Stimulated activated CD8-positive, alpha-beta memory T cell treated with anti-CD3 and anti-CD28 coated beads, Interleukin-15, amount 100 ng/mL, for 24 hours (primary cell): ENCODE measurements at places on chromosomes 2 and 18.

GRCh38 chr2:143933946-143934569 is 585.9 kb downstream of the ZEB2 start:
- no peak for DNase-seq

- DNase-seq = no peak
Observed at GRCh38 chr18:41410006-41410405, 545.0 kb upstream of the PIK3C3 start.

DNA sequence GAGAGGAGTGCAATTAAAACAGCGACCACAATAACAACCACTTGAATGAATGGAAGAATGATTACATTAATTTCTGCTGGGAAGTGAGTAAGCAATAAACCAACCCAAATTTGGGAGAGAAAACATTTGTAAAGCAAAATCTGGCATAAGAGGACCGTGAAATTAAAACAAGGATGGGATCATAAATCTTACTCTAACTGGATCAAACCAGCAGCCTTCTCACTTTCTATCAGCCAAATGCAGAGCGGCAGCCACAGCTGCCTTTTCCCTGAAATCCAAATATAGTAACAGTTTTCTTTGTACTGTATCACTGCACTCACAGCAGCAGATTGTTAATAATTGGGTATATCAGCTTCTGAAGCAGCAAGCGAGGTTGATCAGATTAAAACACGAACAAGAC is 245.2 kb upstream of the REG3G start:
- DNase-seq = no peak

GRCh38 chr2:241966647-241967466 is 97.3 kb downstream of the RTP5 start:
- DNase-seq = no peak

DNA sequence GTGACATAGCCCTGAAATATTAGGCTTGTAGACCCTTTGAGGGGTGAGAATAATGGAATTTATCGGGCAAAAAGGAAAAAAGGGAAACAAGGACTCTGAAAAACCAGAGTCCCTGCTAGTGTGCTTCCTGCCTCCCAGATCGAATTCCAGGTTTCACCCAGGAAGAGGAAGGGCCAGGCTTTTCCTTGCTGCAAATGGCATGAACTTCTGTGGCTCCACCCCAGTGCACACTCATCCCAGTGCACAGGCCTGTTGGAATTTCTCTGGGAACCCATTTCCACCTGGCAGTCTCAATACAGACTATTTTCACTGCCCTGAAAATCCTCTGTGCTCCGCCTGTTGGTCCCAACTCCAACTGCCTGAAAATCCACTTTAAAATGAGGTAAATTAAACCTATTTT is 29.9 kb downstream of the C18orf54 start:
- DNase-seq = no peak

- DNase-seq = no peak
Observed at GRCh38 chr2:143514413-143514812, 385.2 kb downstream of the ARHGAP15 start.

GRCh38 chr18:45782662-45783061 is 42.8 kb upstream of the SIGLEC15 start:
- no peak for DNase-seq

DNA sequence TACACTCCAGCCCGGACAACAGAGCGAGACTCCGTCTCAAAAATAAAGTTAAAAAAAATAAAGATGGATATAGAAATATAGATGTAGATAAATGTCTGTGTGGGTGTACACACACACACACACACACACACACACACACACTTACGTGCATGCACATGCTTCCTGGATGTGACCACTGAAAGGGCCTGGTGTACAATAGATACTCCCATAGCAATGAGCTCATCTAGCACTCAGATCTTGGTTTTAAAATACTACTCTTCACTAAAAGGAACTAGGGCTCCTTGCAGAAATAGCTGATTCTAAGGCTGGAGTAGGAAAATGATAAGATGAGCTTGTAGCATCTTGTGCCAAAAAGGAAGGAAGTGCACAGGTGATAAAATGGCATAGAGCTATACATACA is 39.1 kb downstream of the ROCK2 start:
- DNase-seq = no peak

GRCh38 chr2:69134306-69134945 is 121.4 kb downstream of the ANTXR1 start:
- no peak for DNase-seq

DNA sequence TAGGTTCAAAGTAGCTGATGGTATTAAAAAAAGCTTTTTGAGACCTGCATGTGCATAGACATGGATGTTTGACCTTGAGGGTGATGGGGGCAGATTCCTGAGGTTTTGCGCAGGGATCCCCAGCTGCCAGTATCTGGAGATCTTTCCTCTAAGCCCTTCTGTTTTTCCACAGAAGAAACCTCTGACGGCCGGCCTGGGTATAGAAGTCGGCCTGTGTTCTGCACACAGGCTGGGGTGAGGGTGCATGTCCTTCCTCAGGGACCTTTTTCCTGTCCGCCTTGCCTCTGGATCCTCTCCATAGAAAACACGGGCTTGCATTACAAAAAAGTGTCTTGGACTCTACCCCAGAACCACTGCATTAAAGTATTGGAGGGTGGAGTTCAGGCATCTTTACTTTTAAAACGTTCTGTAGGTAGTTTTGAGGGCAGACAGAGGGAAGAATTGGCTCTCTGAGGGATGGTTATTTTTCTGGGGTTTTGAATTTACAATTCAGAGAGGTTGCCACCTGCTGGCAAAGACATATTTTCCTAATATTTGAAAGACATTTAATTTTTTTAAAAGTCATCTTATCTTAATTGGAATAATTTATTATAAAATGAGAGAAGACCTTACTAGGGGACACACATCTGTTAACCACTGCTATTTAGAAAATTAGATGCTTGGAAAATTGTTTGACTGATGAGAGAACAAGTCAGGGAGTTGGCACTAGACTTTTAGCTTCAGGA is 350.6 kb downstream of the DCDC2C start:
- no peak for DNase-seq

- no peak for DNase-seq
Observed at GRCh38 chr2:205845446-205845845, 163.1 kb downstream of the NRP2 start.

GRCh38 chr18:42289526-42289925 is 334.5 kb downstream of the PIK3C3 start:
- no peak for DNase-seq

DNA sequence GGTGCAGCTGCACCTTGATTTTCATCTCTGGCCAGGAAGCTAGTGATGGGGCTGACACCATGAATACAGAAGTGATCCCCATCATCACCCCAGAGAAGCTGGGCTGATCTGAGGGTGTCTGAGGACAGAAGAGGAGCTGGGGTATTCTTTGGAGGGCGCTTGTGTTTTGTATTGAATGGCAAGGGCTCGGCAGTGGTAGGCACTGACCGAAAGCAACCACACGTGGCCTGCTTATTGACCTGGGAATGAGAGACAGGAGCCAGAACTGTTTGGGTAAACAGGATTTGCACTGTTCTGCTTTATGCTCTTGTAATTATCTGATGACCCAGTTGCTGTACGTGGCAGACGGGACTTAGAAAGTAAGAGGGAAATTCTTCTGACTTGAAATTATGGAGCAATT is 62.6 kb upstream of the RPL31 start:
- DNase-seq = no peak

- no peak for DNase-seq
Observed at GRCh38 chr18:35164133-35164532, 76.7 kb upstream of the ZNF397 start.

DNA sequence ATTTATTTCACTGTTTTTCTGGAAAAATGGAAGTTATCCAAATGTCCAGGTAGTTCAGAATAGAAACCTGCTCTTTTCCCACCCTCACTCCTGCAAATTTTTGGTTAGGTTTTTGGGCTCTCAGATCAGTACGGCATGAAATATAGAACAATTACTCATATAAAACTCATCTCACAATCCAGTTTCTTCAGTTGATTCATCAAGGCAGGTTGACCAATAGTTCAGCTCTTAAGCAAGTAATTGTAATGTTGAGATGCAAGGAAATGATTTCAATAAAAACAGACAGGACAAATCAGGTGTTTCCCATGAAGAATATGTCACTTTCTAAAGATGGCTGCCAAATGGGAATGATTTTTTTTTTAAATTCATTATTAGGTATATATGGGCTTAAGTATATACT is 2.0 kb downstream of the RAB27B start:
- DNase-seq = no peak

DNA sequence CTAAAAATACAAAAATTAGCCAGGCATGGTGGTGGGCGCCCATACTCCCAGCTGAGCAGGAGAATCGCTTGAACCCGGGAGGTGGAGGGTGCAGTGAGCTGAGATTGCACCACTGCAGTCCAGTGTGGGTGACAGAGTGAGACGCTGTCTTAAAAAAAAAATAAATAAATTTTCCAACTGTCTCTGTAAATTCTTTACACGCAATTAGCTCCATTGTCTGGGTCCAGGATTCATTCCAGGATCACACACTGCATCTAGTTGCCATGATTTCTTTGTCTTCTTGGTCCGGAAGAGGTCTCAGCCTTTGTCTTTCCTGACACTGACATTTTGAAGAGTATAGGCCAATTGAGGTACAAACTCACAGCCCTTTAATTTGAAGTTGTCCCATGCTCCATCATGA is 167.6 kb upstream of the NYAP2 start:
- DNase-seq = no peak

- no peak for DNase-seq
Observed at GRCh38 chr18:79374408-79375171, 21.1 kb upstream of the NFATC1 start.

DNA sequence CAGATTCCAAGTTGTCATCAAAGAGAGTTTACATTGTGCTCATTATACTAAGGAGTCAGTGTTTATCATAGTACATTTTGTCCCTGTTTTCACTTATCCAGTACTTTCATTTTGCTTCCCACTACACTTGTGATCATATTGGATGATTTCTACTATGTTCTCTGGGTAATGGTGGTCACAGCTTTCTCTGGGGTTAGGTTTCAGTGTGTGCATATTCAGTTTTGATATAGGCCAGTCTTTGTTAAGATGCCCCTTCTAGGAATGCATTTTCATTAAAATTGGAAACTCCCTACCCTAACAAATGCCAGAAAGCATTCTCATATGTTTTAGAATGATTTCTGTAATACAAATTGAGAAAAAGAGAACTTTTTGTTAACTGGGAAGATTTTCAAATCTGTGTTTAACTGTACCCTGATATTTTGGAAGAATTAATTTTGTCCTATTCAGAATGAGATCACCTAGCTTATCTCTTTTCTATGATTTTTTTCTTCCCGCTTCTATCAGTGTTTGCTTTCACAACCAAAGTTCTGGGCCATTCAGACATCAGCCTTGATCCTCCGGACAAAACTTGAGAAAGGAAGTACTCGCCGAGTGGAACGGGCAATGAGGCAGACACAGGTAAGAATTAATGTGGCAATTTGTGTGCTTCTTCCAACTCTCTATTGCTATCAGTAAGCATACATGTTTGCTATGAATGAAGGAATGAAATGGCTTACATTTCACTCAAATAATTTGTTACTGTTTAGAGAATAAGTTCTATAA is 74.6 kb downstream of the TTC27 start:
- no peak for DNase-seq

DNA sequence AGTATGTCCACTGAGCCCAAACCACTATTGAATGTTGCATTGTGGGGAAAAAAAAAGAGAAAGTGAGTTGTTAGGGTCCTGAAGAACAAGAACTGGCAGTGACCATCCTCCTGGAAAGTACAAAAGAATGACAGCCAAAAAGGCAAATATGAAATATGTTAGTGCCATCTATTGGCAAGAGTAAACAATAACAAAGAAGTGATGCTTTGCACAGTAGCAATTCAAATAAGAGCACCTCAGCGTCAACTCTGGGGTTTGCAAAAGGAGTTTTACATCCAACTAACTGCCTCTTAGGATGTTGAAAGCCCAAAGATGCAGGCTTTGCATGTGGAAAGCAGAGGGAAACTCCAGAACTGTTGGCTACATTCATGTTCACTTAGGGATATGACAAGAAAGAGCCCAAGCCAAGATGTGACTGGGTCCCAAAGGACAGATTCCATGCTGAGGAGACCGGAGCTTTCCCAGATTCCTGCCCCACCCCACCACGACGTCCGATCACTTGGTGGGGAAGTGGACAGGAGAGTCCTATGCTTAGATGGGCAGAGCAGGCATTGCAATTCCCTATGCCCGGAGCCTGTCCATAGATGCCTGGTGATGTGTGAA is 15.6 kb downstream of the TRABD2A start:
- DNase-seq = no peak

DNA sequence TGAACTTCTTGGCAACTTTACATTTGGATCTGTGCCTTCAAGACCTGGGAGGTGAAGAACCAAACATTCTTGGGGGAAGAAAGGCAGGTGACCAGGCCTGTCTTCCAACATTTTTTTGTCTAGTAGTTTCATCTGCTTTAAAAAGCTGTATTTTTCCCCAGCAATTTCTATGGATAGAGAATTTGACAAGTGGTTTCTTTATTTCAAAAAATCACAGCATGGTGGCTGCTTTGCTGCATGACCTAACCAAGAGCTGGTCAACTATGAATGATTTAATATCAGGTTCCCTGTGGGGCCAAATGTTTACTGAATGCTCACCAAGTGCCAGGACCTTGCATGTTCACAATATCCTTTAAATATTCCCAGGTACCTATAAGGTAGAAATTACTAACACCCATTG is 19.1 kb downstream of the LRP2 start:
- DNase-seq = no peak

- no peak for DNase-seq
Observed at GRCh38 chr2:238362626-238363025, 42.3 kb downstream of the TRAF3IP1 start.

DNA sequence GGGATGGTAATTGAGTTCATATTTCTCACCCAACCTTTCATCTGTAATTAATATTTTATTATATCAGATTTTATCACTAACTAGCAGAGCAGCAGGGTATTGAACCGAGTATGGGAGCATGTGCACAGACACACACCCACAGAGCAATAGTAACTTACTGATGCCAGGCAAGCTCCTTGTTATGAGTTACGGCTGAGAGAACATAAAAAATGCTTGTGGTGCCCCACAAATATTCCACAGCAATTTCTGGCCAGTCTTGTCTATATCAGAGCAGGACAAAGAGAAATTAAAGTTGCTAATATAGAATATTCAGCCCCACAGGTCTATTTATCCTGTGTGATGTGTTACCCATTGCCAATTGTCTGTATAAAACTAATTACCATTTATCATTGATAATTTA is 501.8 kb upstream of the RAB12 start:
- DNase-seq = no peak

GRCh38 chr2:129757915-129758783 is 221.3 kb upstream of the RAB6C start:
- DNase-seq = no peak

DNA sequence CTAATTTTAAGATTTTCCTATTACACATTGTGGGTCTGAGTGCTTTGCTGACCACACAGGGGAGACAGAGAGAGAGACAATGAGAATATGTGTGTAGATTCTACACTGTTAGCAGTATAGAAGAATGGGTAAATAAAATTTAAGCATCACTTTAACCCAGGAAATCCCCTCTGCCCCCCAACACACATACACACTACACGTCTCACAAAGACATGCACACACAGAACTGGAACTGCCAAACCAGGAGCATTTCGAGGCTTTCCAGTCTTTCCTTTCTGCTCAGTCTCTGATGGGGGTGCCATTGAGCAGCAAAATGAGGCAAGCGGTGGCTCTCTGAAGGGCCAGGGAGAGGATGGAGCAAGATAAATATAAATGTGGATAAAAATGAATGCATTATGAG is 2.5 kb downstream of the MERTK start:
- no peak for DNase-seq

GRCh38 chr2:179022685-179023084 is 27.3 kb downstream of the CCDC141 start:
- DNase-seq = no peak

- no peak for DNase-seq
Observed at GRCh38 chr2:168641636-168642035, 160.8 kb upstream of the NOSTRIN start.

GRCh38 chr2:162677476-162677875 is 161.1 kb downstream of the KCNH7 start:
- DNase-seq = no peak
